ENCODE measurements at places on chromosomes 1 and 21.

DNA sequence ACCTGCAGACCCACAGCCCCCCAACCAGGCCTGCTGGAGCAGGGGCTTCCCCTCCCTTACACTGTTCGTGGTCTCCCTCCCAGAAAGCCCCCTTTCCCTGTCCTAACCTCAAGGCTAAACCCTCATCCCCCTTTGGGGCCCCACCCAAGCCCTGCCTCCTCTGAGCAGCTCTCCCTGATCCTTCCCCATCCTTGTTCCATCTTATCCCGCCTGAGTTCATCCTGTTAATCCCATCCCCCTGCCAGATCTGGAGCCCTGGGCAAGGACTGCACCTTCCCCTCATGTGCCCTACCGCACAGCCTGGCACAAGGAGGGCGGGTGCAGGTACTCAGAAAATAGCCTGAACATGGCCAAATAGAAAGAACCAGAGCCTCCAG lies 6.9 kb upstream of the TNNT2 start:
- DNase-seq, result no peak

DNA sequence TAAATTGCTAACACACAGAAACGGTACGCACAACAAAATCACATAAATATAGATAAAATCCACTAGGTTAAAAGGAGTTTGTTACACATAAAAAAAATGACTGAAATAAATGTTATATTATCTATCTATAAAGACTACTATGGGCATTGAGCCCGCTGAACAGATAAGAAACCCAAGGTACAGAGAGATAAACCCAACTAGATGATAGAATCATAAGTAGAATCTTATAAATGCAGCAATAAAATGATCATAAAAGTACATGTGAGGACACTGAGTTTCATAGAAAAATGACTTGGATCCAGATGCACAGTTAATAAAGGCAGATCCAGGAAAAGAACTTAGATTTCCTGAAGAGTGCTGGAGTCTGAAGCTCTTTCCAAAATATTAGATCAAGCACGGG lies 128.7 kb downstream of the RGS7 start:
- DNase-seq, result no peak

DNA sequence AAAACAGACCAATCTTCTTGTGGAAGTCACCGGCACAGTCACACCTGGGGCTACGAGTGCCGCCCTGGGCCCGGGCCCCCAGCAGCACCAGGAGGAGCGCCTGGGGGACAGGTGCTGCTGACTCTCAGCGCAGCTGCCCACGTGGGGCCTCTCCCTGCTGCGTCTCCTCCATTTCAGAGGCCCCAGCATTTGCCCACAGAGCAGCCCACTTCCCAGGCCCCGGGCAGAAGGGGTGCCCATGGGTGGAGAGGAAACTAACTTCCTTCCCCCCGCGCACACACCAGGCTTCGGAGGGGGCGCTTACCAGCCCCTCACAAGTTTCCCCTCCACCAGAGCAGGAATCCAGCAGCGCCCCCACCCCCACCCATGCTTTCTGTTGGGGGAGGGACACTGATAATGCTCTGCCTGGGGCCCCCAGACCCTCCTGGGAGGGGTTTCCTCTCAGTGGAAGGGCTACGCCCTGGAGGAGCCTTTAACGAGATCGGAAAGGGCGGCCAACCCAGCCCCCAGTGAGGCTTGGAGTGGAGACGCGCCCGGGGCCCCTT lies 440 bp downstream of the TNFRSF25 start:
- DNase-seq, result no peak

DNA sequence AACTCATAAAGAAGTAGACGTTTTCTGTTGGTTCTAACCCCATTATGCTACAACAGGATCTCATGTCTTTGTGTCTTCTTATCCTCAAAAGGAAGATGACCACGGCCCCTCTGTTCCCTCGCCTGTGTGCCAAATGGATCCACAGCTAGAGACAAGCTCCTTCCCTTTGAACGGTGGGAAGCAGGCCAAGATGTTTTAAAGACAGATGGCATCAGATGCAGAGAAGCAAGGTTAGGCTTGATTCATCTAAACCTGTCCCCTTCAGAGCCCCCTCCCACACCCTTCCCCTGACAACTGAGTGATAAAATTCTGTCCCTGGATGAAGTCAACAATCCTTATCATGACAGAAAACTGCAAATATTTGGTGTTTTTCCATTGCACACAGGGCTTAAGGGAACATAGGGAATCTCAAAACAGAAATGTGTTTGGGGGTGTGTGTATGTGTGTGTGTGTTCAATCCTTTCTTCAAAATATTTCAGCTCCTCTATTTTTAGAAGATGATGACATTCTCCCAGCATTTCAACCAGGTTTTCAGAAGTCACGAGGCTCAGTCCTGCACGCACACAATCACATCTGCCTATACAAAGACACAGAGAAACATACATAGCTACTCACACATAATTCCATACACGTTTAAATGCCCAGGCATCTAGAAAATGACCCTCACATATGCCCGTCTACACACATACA lies 27.8 kb upstream of the FMOD start:
- DNase-seq, result no peak

- DNase-seq, result no peak
Measured at GRCh38 chr1:209601809-209602657, 18.5 kb downstream of the CAMK1G start.

GRCh38 chr1:209150114-209150513 lies 433.4 kb upstream of the CAMK1G start:
- DNase-seq, result no peak

DNA sequence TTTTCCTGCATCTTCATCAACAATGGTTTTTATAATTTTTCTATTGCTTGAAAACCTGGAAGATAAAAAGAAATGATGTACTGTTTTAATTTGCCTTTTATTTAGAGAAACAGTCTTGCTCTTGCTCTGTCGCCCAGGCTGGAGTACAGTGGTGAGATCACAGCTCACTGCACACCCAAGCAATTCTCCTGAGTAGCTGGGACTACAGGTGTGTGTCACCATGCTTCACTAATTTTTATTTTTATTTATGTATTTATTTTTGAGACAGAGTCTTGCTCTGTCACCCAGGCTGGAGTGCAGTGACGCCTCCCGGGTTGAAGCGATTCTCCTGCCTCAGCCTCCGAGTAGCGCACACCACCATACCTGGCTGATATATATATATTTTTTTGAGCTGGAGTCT lies 43.0 kb upstream of the RPL11 start:
- no peak for DNase-seq

DNA sequence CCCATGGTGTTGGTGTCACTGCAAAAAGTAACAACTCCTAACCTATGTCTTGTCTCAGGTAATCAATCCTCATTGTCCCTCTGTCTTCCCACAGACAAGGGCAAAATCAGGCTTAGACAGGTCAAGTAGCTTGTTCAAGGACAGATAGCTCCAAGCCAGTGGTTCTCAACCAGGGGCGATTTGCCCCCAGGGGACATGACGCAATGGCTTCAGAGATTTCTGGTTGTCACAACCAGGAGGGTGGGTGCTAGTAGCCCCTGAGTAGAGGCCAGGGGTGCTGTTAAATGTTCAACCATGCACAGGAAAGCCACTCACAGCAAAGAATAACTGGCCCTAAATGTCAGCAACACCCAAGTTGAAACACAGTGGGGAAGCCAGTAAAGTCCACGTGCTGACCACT lies 178.9 kb downstream of the RUNX1 start:
- no peak for DNase-seq

- DNase-seq, result no peak
Measured at GRCh38 chr1:50666849-50667248, 243.6 kb upstream of the DMRTA2 start.

DNA sequence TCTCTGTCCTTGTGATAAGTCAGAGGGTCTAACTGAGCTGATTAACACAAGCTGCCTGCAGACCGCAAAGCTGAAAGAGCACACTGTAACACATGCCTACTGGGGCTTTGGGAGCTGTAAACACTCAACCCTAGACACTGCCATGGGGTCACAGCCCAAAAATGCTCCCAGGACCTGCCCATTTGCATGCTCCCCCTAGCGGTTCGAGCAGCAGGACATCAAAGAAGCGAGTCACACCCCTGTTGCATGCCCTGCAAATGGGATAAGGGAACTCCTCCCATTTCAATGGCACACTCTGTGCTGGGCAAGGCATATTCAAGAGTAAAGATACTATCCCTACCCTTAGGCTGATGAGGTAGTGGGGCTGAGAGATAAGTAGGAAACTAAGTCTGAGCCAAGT lies 22.8 kb downstream of the LCE3E start:
- no peak for DNase-seq

Data from activated CD4-positive, CD25-positive, alpha-beta regulatory T cell (primary cell).